ENCODE measurements at places on chromosomes 7 and 10.

DNA sequence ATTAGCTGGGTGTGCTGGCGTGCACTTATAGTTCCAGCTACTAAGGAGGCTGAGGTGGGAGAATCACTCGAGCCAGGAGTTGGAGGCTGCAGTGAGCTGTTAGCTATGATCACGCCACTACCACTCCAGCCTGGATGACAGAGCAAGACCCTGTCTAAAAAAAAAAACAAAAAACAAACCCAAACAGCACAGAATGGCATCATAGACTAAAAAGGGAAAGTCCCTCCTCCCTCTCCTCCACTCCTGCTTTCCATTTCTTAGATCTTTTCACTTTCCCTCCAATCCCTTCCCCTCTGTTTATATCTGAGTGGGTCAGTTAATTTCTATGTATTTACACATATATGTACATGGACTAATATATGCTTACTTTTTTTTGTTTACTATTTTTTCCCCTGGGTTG, 10.4 kb upstream of the PIP4K2A start:
- DNase-seq = no peak

DNA sequence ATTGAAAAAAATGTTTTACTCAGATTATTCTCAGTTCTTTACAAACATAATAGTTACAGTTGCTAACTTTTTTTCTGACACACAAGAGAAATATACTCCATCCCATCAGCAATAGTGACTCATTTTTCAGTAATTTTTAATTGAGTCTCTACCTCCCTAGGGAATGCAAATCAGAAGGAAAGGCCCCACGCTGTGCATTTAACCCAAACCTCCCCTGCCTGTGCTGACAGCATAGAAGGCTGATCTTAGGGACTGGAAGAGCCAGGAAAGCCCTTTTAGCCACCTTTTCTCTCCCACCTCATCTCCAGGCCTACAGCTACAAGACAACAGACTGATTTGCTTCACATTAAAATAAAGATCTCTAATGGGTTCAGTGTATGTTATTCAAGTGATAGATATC, 24.7 kb upstream of the PIK3CG start:
- no peak for DNase-seq

- DNase-seq = no peak
These were observed 41.2 kb upstream of the TNS3 start for GRCh38 chr7:47622946-47623640.

DNA sequence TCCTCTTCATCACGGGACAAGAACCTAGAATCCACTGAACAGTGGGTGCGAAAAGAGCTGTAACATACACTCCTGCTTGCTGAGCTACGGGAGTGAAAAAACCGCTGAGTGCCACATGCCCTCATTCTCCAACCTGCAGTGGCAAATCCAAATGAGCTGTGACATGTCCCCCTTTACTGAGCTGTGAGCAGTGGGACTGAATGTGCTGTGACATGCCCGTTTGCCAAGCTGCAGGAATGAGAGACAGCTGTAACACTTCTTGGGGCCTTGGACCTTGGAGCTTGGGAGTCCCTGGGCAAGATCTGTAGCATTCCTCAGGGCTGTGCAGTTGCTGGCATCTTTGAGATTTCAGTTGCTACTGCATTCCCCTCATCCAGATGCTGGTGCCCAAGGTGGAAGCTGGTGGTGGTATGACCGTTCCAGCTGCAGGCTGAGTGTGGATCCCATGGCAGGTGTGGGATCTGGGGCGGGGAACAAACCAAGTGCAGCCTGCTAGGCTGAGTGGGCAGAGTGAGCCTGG, 85.0 kb downstream of the TMEM106B start:
- DNase-seq = no peak

- no peak for DNase-seq
These were observed 12.0 kb upstream of the FMC1 start for GRCh38 chr7:139329119-139329518.
